Activated naive CD4-positive, alpha-beta T cell treated with anti-CD3 and anti-CD28 coated beads, Interleukin-2, amount 50 U/mL, for 72 hours (primary cell): ENCODE measurements at places on chromosomes 1 and 21.

DNA sequence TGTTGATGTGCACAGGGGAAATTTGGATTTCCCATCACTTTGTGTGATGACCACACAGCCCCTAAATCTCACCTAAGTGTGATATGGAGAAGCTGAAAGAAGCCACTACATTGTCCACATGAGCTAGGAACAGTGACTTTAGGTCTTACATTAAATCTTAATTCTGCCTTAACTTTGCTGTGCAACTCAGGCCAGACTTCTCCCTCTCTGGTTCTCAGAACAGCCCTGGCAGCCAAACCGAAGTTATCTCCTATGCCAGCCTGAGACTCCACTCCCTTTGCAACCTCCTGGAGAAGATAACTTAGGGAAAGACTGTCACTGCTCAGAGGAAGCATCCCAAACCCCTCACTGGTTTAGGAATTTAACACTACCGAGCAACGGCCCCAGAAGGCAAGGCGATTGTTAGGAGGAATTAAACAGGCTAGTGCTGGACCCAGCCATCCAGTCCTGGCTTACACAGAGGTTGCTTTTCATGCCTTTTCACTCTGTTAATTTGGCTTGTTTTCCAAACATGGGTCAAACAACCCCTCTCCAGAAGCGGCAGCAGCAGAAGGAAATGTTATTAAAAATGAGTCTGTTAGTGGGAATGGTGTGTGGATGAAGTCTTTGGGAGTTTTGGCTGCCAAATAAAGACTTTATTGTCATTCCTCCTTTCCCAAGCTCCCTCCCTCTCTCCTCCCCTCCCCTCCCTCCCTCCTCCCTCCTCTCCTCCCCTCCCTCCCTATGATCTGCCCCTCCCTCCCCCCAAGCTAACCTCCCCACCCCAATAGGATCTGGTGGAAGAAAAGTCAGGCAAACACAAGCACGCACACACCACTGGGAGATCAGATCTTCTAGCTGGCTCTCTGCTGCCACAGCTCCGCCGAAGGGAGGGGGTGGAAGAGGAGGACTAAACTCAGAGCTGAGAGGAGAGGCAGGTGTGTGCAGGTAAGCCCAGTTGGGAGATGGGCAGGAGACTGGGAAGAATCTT lies at the start of gene PRELP:
TSS of gene PRELP (plus strand) at position 795 of the 970 bp plus-strand sequence. CDS start 7,379 bp downstream, outside the sequence.
- no peak for DNase-seq

DNA sequence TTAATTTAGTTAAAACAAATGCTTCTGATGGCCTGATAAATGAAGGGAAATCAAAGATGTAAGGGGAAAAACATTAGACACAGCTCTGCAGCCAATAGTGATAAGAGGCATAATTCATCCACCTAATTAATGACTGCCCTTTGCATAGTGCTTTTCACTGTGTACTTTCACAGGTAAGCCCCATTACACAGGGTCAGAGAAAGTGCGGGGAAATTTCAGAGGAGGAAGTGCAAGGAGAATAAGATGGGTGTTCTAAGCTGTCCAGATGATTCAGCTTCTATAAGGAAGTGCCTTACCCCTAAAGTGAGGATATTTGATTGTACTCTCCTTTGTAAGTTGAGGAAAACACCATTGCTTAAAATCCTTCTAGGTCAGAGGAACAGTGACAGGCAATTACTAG lies 88.0 kb downstream of the NR5A2 start:
- no peak for DNase-seq

DNA sequence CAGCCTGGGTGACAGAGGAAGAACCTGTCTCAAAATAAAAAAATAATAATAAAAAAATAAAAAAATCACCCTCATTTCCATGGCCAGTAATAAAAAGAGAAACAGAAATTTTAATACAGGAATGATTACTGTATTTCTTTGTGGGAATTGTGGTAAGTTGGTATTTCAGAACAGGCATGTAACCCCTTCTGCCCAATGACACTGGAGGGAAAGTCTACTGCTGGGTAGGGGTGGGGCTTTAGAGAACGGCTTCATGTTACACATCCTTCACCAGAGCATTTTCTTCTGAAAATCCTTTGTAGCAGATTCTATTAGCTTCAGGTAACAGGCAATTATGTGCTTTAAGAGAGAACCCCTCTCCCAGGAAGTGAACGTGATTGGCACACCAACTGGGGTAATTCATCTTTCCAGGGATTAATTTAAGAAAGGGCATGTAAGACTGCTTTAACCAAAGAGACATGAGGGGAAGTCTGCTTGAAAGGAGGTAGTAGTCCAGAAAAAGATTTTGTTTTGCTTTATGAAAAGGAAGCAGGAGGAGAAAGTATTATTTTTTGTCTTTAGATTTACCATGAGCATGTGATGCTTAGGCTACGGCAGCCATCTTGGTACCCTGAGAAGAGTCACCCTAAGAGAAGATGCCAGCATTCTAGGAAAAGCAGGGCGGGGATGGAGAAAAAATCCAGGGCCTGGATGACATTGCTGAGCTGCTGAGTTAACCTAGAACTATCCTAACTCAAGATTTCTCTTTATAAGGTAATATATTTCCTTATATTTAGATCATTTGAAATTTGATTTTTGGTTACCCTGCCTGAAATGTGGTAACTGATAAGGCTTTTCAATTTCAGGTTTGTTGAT lies 57.7 kb upstream of the DPT start:
- DNase-seq: no peak

DNA sequence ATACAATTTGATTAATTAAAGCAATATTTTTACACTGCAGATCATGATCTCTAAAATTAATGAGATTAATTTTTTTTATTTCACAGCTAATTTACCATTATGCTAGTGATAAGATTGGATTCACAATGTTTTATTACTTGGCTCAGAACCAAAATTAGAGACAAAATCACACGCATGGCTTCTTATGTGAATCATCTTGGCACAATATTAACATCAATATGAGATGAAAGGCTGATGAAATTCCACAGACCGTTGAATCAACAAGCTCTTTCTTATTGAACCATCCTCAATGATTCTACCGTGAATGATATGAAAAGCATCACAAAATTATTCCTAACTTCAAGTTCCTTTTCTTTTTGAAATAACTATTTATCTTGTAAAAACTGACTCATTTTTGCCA lies 544.9 kb downstream of the KCNT2 start:
- no peak for DNase-seq

GRCh38 chr1:25537153-25537831 lies 6.1 kb upstream of the LDLRAP1 start:
- DNase-seq: no peak

DNA sequence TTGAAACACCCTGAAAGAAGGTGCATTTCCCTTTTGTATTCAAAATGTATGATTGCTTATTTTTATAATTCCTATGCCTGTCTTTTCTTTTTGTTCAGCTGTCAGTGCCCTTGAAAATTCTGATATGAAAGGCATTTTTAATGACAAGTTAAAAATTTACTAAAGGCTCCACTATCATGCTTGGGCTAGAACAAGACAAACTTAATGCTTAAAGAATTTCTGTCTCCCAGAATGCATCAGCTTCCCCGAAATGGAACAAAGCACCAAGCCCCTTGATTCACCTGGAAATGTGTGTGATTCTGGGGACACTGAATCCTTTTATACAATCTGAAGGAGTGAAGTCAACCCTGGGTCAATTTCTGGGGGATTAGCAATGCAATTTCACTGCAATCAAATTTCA lies 457.5 kb downstream of the LMO4 start:
- no peak for DNase-seq

- DNase-seq: no peak
Measured at GRCh38 chr1:236144446-236145150, 2.3 kb downstream of the GPR137B start.

- DNase-seq: no peak
Measured at GRCh38 chr1:196733091-196733970, 41.3 kb upstream of the CFHR3 start.

DNA sequence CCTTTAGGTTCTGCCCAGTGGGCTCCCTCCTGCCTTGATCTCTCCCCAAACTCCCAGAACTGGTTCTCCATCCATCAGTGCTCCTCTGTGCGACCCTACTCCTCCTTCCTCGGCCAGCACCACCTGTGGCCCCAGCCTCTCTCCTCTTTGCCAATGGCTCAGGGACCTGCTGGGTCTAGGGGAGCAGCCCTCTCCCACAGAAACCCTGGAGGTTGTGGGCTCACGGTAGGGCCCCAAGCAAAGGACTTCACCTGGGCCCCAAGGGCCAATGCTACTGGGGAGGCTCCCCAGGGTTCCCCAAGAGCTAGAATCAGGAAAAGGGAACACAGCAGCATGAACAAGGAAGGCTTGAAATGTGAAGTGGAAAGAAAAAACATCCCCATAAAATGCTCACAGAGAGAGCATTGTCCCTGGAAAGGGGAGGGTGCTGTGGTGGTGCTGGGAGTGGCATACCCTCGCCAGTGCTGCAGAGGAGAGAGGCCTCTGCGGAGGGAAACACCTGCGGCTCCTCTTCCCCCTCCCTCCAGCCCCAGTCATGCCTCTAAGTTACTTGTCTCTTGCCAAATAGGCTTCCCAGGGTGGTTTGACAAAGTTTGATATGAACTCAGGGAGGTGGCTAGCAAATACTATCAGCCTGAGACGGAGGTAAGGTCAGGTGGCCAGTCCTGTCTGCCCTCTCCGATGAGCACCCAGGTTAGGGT lies 2.5 kb downstream of the TMEM63A start:
- no peak for DNase-seq

DNA sequence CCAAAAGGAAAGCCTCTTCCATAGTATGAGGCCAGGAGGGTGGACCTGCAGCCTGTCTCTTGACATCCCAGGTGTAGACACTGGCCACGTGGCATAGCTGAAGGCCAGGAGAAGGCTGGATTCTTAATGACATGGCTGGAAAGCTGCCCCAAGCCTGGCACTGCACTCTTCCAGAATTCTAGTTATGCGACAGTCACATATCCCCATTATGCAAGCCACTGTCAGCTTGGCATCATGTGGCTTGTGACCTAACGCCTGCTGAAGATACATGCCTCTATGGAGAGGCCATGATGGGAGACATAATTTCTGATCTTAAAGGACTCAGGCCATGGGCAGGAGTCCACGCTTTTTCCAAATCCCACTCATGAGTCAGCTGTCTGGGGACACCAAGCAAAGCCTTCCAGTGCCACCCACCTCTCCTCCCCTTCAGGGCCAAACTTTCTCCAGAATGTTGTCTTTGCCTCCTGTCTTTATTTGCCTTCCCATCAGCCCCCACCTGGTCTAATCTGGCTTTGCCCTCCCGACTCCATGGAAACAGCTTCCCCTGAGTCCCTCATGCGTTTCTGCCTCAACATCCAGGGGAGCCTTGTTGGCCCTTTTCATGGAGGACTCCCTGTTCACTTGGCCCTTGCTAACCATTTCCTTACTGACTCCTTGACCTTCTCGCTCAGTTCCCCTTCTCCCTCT lies 3.0 kb downstream of the PLA2G2A start:
- DNase-seq: no peak

GRCh38 chr1:84724128-84724860 lies 34.0 kb upstream of the SSX2IP start:
- peak; percentile 57 for DNase-seq

DNA sequence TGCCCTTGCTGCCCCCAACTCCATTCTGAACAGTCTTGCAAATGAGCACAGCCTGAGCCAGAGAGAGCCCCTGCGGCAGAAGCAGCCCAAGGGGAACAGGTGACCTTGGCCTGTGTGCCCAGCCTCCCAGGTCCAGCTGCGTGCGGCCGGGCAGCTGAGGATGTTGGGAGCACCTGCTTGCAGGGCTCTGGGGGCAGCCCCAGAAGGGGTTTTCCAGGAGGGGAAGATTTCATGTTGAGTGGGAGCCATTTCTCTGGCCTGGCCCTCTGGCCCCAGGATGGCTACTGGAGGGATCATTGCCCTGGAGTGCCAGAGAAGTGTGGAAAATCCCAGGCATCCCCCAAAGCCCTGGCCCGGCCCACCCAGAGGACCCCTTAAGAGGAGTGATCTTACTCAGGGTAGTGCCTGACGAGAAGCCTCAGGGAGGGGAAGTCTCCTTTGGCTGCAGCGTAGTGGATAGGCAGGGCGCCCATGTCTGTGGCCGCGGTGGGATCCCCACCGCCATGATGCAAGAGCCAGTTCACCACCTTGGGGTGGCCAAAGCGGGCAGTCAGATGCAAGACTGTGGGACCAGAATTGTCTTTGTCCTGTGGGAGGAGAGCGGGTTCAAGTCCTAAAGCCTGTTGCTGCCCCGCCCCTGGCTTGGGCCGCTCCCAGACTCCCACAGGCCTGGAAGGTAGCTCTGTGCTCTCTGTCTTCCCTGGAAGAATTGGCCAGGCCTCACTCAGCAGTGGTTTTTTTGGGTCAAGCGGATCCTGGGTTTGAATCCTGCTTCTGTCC lies 20.6 kb upstream of the RNU1-4 start:
- peak; percentile 6 for DNase-seq

DNA sequence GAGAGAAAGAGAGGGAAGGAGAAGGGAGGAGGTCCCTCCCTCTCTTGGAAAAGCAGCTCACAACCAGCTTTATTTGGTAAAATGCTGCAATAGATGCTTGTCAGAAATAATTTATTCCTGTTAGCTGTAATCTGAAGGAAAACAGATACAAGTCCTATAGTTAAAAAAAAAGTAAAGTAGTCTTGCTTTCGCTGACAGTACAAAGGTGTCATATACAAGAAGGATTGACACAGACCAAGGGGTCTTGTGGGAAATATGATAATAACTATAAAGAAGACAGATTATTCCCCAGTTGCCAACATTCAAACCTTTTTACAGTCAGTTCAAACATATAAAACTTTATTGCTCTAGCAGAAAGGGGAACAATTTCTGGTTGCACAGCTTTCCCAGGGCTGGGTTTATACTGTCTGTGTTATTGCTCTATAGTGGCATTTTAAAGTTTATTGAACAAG lies 145.0 kb downstream of the PBX1 start:
- DNase-seq: no peak

- peak; percentile 30 for DNase-seq
Measured at GRCh38 chr21:44085491-44086321, 21.5 kb upstream of the PWP2 start.

- no peak for DNase-seq
Measured at GRCh38 chr1:16924919-16925477, 3.3 kb downstream of the CROCC start.

DNA sequence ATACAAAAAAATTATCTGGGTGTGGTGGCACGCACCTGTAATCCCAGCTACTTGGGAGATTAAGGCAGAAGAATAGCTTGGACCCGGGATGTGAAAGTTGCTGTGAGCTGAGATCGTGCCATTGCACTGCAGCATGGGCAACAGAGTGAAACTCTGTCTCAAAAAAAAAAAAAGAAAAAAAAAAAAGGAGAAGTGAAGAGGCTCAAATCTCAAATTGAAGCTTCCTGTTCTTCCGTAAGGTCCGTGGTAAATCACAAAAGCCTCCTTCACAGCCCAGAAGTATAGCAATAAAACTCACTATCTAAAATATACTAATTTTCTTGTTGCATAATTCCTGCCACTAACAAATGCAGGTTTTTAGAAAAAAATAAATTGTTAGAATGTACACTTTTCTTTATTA lies 498.2 kb upstream of the BRINP3 start:
- no peak for DNase-seq

DNA sequence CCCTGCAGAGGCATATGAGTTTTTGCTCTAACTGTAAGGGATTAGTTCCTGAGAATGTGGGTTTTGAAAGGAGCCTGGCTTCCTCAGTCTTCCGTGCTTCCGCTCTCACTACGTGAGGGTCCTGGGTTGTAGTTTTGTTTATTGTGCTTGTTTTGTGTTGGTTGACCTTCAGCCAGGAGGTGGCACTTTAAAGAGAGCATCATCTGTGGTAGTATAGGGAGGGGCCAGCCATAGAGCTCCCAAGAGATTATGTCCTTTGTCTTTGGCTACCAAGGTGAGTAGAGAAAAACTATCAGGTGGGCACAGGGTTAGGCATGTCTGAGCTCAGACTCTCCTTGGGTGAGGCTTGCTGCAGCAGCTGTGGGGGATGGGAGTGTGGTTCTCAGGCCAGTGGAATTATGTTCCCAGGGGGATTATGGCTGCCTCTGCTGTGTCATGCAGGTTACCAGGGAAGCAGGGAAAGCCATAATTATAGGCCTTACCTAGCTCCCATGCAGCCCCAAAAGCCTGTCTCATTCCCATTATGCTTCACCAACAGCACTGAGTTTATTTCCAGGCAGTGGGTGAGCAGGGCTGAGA lies 23.5 kb downstream of the CYP4B1 start:
- no peak for DNase-seq
